NCI-H2029 (cell line): ENCODE measurements at places on chromosomes 5 and 9.
A peak's percentile ranks its signal among the peaks of the same experiment; 100 is the strongest.

GRCh38 chr9:23543419-23543818 is 282.6 kb downstream of the ELAVL2 start:
- no peak for DNase-seq

GRCh38 chr5:17221843-17222636 is 4.6 kb downstream of the BASP1 start:
- DNase-seq = no peak

DNA sequence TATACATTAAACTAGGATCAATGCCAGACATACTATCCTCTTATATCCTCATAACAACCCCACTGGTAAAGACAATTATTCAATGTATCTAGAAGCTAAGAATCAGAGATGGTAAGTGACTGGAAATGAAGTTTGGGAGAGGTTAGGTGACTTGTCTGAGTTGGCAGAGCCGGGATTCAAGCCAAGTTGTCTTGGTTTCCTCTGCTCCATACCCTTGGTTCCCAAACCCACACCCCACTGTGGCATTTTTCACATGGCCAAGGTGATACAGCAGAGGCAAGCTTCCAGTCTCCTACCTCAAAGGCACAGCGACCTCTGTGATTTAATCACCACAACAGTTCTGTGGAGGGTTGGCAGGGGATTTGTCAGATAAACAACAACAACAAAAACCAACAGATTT is 34.7 kb upstream of the ADRB2 start:
- DNase-seq = no peak

DNA sequence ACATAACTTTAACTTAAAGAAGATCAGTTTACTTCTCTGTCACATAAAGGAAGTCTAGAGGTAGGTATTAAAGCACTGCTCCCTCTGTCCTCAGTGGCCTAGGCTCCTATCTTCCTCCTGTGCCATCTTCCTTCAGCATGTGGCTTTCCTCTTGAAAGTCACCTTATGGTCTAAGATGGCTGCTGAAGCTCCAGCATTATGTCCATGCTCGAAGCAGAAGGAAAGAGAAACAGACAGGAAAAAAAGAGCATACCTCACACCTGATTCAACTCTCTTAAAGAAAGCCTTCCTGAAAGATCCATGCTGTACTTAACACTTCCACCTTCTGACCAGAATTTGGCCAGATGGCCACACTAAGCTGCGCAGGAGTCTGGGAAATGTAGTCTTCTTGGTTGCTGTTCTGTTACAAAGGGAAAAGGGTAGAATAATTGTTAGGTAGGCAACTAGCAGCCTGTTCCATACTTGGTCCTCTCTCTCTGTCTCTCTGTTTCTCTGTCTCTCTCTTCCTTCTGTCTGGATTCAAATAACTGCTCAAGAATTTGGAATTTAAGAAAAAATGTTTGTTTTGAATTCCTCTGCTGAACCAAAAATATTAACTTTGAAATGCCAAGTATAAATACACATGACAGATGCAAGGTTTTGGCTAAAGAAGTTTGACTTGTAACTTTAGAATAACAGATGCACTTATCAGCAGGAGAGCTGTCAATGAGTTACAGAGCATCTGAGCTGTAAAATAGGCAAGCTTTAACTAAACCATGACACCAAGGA is 16.0 kb downstream of the TMEM174 start:
- no peak for DNase-seq

GRCh38 chr5:14036514-14036913 is 92.0 kb upstream of the DNAH5 start:
- DNase-seq = no peak

- no peak for DNase-seq
Observed at GRCh38 chr5:33939556-33940262, 3.5 kb downstream of the RXFP3 start.

DNA sequence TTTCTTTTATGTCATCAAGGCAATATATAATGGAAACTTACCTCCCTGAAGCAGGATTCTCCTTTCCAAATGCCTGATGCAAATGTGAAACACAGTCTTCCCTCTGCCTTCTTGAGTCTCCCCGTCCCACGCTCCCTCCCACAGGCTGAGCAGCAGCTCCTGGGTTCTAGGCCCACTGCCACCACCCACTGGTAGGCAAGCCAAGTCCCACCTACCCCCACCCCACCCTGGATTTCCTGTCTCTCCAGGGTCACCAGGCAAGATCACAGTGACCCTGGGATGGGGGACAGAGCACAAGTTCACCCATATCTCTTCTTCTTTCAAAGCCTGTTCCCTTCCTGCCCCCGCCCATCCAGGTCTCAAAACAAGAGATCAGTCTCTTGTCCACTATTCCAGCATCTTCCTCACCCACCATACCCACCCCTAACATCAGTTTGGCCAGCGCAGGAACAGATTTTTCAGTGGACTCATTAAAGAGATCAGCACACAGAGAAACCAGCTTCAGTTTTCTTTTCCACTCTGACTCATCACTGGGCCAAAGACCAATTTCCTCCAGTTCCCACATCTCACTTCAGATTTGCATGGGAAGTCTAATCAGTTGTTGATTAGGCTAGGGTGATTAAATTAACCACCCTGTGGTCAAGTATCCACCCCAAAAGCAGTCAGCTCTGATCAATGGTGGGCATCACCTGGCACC is 151.5 kb downstream of the ACTL7B start:
- DNase-seq = no peak

DNA sequence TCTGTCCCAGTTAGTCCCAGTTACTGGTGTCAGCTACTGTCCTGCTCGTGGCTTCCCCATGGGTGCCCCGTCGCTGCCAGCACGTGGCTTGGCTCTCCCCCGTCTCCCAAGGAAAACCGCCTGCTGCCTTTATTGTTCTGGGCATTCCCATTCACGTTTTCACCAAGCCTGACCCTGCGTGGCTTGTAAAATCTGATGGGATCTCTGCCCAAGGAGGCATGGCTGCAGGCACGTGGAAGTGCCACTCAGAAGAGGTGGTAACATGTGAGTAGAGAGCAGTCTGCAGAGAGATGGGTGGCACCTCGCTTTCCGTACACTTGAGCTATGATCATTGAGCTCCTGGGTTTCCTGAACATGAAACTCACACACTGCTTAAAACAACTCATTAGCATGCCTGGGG is 429.2 kb upstream of the KLF4 start:
- no peak for DNase-seq

GRCh38 chr9:130346431-130346830 is 80.9 kb downstream of the HMCN2 start:
- DNase-seq = no peak

- DNase-seq = no peak
Observed at GRCh38 chr5:152164860-152165259, 240.2 kb upstream of the GLRA1 start.

GRCh38 chr5:172678902-172679301 is 37.8 kb downstream of the NEURL1B start:
- peak; percentile 59 for DNase-seq

DNA sequence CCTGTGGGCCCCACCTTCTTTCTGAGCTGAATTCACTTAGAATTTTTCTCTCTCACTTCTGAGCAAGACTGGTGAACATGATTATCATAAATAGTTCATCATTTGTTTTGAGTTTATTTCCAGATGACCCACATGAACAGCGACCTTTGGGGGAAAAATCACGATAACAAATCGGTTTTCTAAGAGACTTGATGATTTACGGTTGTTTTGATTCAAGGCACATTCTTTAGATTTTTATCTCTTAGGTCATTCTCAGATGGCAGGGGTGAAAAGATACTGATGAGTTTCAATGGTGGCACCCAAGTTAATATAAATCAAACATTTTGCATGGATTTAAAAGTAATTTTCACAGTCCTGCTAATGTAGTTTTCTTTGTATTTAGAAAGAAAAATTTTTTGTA is 95.1 kb downstream of the DMXL1 start:
- no peak for DNase-seq

GRCh38 chr9:72579190-72579589 is 57.8 kb downstream of the TMC1 start:
- DNase-seq = no peak

DNA sequence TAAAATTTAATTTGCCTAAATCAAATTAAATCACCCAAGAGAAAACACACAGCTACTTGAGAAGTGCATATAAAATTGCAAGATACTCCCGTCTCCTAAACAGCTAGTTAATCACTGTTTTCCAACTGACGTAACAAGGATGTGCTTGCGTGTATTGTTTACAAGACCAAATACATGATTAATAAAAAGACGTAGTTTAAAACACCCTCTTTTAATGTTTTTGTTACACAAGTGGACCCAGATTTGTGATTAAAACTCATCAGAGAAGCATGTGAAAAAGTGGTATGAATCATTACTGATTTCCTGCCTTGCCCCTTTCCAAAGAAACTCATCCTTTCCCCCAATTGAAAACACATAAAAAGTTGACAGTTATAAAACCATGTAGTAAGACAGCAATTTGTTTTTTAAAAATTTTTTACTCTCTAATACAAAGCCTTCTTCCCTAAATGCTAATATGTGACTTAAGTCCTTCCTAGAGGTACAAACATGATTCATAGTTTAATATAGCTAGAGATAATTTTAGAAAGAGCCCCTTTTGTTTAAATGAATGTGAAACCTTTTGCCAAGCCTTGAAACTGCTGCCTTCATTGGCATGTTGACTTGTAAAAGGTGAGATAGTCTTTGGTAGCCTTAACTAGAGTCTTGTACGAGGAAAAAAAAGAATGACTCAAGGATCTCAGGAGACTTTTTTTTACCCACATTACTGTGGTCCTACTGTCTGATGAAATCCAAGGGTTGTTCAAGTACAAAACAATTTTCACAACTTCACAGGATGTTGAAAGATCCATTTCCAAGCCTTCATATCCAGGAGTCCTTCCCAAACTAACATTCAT is 61.4 kb upstream of the FST start:
- DNase-seq = no peak

DNA sequence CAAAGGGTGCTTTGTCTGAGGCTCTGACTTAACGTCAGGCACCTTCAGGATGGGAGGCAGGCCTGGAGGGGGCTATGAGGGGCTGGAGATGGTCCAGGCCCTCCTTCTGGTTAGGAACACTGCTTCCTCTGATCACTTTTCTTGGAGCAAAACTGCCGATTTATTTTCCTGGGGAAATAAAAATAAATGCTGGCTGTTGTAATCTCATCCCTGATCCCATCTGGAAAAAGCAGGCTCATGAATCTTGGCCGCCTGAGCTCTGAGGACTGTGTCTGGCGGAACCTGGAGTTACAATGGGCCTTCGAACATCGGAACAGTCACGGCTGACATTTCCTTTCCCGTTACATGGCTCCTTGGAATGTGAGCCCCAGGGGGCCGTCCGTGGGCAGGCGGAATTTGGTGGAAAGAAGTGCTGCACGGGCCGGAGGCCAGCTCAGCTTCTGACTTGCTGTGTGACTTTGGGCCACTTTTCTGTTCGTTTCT is 157.8 kb downstream of the RGS3 start:
- no peak for DNase-seq

DNA sequence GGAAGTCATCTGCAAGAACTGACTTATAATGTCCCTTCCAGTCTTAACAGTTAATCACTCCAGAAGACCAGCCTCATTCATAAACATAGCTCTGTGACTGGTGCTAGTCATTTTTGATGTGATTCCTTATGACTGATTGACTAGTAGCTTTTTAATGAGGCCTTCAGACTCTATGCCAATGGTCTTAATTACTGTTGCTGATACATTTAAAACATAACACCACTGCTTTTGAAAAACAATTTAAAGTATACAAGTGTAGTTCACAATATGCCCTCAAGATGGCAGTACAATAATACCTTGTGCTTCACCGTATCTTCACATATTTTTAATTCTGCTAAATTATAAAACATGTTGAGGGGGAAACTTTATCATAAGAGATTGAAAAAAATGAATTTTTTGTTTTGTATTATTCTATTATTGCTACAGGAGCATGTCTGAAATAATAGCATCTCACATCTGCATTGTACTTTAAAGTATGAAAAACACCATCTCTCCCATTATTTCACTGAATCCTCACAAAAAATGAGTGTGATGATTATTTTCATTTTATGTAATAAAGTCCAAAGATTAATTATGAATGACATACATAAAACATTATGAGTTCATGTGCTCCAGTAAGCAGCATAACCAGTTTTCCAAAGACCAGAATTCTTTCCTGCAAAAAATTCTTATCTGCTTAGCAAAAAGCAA is 55.2 kb upstream of the SHISAL2B start:
- DNase-seq = peak; percentile 7

DNA sequence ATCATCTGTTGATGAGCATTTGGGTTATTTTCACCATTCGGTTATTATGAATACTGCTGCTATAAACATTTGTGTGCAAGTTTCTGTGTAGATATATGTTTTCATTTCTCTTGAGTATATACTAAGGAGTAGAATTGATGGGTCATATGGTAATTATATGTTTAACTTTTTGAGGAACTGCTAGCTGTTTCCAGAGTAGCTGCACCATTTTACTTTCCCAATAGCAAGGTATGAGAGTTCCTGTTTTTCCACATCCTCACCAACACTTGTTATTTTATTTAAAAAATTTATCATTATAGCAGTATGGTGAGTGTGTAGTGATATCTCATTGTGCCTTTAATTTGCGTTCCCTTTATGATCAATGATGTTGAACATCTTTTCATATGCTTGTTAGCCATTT is 29.2 kb downstream of the CD14 start:
- DNase-seq = no peak

DNA sequence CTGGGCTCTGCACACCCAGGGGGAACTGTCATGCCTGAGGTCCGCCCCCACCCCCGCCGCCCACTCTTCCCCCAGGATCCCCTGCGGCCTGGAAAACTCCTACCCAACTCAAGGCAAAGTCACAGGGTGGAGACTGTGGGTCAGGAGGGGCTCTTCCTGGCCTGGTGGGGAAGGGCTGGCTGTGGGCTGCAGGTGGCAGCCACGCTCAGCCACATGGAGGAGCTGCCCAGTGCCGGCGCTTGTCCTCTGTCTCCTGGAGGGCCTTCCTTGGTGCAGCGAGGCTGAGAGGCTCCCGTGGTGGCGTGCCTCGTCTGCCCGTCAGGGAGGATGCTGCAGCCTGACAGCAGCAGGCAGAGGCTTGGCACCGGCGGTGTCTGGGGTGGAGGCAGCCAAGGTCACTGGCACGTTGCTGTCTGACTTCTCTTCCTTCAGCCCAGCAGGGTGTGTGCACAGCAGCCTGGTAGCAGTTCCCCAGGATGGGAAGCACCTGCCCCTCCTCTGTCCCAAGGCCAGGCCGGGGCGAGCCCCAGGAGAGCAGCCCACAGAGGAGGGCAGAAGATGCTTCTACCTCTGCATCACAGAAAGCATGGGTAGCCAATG is 78.1 kb downstream of the ADAMTS2 start:
- no peak for DNase-seq

- peak; percentile 54 for DNase-seq
Observed at GRCh38 chr9:121133104-121133816, 58.5 kb downstream of the CNTRL start.

GRCh38 chr9:88106492-88106891 is 31.8 kb downstream of the SPATA31C2 start:
- DNase-seq = no peak
